ENCODE measurements at places on chromosomes 11 and 22.

GRCh38 chr11:103862802-103863174 is 173.7 kb upstream of the DDI1 start:
- no peak for DNase-seq

- no peak for DNase-seq
These were observed 24.1 kb upstream of the APLNR start for GRCh38 chr11:57260937-57261783.

DNA sequence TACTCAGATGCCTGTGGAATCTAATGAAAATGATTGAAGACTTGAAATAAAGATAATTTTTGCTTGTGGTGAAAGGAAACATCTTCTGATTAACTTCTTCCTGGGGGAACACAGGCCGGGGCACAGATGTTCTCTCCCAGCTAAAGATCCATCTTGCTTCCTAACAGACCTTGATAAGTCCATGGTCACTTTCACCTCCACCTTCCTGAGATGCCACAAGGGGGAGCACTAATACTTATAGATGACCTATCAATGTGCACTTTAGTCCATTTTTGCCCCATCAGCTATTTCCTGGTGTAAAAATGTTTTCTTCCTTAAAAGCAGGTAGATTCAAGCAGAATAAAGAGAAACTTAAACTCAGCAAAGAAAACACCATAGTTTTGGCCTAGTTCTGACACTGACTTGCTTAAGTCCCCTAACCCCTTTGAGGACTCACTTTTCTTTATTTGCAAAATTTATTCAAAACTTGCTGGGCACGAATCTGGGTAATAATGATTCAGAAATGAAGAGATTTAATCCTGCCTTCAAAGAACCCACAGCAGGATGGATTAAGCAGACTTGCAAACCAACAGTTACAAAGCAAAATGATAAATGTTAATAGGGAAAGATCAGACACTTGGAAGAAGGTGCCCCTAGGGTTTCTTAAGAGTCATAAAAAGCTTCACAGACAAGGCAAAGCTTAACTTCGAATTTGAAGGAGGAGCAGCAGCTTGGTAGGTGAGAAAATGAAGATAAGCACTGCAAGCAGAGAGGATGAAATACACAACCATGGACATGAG is 158.7 kb downstream of the RAB38 start:
- DNase-seq = peak; percentile 37

- no peak for DNase-seq
These were observed 23.4 kb downstream of the NAV2 start for GRCh38 chr11:19735909-19736498.

- DNase-seq = peak; percentile 77
These were observed 576 bp downstream of the TMEM258 start for GRCh38 chr11:61791737-61792309.

GRCh38 chr11:118045191-118045590 is 31.7 kb upstream of the TMPRSS4 start:
- no peak for DNase-seq

DNA sequence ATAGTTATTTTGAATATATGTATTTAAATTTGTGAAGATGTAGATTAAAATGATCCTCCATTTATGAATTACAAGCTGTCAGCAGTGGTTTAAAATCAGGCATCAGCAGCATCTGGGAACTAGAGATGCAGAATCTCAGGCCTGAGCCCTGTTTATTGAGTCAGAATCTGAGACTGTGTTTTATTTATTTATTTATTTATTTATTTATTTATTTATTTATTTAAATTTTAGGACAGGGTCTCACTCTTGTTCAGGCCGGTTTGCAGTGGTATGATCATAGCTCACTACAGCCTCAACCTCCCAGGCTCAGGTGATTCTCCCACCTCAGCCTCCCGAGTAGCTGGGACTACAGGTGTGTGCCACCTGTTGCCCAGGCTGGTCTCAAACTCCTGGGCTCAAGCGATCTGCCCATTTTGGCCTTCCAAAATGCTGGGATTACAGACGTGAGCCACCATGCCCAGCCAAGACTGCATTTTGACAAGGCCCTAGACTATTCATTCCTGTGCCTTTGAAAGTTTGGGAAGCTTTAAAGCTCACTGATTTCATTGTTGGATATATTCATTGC is 70.7 kb downstream of the PPP6R3 start:
- DNase-seq = no peak

DNA sequence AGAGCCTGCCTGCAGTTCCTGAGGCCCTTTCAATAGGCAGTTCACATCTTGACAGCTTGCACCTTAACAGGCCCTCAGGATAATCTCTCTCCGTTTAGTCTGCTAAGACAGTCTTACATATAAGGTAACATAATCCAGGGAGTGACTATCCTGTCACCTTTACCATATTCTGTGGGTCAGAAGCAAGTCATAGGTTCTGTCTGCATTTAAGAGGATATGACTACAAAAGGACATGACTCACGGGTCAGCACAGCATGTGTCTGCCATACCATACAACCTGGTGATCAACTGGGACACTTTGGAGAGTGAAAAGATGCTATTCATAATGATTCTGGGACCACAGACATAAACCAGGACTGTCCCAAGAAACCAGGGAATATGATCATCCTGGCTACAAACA is 611.1 kb downstream of the SOX6 start:
- DNase-seq = no peak

DNA sequence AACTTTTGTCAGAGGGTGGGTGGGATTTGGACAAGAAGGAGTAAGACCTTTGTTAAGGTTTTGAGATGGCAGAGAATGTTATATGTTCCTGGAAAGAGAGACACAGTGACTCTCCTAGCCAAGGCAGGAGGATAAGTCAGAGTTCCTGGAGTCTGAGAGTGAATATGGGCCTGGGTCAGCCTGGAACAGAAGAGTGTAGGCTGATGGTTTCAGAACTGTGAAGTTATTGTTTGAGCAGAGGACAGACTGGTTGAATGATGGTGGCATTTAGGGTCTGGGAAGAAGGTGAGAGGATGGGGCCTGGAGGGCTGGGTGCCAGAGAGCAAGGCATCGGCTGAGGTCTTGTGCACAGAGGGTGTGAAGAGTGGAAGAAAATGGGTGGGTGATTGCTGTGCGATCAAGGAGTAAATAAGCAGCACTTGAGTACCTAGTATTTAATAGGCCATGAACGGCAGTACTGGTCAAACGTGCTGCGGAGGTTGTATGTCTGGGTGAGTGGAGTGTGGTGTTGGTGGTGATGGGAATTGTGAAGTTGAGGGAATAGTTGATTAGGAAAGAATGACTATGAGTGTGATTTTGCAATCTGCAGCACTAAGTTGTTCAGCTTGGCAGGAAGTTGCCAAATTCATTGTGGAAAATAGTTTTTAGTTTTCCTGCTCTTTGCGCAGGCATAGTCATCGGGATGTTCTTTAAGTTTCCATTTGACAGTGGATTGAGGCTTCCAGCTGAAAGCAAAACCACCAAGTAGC is 1.8 kb downstream of the PANX1 start:
- no peak for DNase-seq

GRCh38 chr11:82527081-82527584 is 206.5 kb downstream of the FAM181B start:
- DNase-seq = no peak

GRCh38 chr11:33329705-33330329 is 72.6 kb downstream of the HIPK3 start:
- DNase-seq = peak; percentile 49

- DNase-seq = peak; percentile 24
These were observed 15.5 kb upstream of the NNMT start for GRCh38 chr11:114280696-114281095.

All from NCI-H748 treated with DMSO at 0.1 percent for 48 hours (cell line).